Islet precursor cell (in vitro differentiated cells): ENCODE measurements at places on chromosomes 16 and 17.

GRCh38 chr17:17842111-17842876, 5.5 kb upstream of the SREBF1 start:
- no peak for DNase-seq

DNA sequence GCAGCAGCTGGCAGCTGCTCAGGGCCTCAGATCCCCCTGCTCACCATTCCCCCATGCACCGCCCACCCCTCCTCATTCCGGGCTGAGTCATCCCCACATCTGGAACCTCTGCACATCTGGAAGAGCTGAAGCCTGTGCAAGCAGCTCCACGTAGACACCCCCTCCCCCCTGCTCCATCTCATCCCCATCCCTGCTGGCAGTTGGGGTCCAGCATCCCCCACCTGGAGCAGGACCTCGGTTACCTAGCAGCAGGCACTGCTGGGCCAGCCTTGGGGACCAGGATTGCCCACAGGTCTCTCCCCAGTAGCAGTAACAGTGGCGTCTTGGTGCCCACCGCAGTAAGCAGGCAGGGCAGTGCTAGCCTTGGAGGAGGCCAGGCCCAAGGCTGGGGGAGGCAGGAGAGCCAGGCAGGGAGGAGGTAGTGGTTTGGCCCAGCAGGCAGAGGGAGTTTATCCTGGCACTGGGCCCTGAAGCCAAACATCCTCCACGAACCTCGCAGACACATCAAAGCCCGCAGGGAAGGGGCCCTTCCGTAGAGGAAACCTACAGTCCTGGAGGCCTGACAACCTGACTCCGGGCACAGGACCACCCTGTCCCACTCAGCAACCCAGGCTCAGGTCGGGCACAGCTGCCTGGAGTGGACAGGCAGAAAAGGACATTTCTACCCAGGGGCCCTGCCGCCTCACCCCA, 7.7 kb upstream of the TMEM92 start:
- peak; percentile 78 for DNase-seq

DNA sequence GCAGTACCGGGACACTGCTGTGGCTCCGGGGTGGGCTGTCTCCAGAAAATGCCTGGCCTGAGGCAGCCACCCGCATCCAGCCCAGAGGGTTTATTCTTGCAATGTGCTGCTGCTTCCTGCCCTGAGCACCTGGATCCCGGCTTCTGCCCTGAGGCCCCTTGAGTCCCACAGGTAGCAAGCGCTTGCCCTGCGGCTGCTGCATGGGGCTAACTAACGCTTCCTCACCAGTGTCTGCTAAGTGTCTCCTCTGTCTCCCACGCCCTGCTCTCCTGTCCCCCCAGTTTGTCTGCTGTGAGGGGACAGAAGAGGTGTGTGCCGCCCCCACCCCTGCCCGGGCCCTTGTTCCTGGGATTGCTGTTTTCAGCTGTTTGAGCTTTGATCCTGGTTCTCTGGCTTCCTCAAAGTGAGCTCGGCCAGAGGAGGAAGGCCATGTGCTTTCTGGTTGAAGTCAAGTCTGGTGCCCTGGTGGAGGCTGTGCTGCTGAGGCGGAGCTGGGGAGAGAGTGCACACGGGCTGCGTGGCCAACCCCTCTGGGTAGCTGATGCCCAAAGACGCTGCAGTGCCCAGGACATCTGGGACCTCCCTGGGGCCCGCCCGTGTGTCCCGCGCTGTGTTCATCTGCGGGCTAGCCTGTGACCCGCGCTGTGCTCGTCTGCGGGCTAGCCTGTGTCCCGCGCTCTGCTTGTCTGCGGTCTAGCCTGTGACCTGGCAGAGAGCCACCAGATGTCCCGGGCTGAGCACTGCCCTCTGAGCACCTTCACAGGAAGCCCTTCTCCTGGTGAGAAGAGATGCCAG, 12.9 kb downstream of the STH start:
- no peak for DNase-seq

- no peak for DNase-seq
Observed at GRCh38 chr17:15999974-16000827, 577 bp downstream of the TTC19 start.

DNA sequence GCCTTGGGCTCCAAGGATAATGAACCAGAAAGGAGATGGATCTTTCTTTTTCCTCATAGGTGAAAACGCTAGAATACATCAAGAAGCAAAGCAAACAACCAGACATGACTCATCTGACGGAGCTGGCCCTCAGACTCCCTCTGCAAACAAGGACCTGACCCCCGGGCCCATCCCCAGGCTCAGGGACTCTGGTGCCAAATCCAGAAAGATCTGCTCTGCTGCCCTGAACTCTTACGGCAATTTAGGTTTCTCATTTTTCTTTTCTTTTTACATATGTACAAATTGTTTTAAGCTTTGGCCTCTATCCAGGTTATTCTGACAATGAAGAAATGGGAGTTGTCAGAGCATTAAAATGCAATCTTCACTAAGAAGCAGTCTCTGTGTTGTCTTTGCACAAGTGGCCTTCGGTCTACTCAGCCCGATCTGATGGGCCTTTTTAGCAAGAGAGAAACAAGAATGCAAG, 17.7 kb downstream of the KNOP1 start:
- DNase-seq, result no peak

DNA sequence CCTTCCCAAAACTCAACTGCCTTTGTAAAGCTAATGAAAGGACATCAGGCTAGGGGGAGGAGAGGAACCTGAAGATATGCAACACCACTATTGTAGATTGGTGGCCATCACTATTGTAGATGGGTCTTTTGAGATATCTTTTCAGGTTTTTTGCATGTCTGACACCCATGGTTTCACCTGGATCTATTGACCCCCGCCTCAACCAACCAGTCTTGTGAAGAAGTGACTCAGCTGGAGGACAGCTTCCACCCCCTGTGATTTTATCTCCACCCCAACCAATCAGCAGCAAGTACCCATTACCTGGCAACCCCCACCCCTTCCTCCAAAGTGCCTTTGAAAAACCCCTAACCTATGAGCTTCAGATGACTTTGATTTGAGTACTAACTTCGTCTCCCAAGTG, 382.6 kb upstream of the GOT2 start:
- DNase-seq, result no peak

DNA sequence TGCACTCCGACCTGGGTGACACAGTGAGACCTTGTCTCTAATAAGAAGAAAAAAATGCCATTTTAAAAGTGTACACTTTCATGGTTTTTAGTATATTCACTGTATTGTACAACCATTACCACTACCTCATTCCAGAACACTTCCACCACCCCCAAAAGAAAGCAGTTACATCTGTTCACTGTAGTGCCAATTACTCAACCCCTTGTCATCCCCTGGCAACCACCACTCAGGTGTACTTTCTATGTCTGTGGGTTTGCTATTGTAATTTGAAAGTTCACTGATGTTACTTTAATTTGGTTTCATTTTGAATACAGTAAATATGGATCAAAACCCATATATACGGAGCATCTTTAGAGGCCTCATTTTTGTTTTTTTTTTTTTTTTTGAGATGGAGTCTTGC, 6.1 kb downstream of the ZG16 start:
- DNase-seq, result no peak

DNA sequence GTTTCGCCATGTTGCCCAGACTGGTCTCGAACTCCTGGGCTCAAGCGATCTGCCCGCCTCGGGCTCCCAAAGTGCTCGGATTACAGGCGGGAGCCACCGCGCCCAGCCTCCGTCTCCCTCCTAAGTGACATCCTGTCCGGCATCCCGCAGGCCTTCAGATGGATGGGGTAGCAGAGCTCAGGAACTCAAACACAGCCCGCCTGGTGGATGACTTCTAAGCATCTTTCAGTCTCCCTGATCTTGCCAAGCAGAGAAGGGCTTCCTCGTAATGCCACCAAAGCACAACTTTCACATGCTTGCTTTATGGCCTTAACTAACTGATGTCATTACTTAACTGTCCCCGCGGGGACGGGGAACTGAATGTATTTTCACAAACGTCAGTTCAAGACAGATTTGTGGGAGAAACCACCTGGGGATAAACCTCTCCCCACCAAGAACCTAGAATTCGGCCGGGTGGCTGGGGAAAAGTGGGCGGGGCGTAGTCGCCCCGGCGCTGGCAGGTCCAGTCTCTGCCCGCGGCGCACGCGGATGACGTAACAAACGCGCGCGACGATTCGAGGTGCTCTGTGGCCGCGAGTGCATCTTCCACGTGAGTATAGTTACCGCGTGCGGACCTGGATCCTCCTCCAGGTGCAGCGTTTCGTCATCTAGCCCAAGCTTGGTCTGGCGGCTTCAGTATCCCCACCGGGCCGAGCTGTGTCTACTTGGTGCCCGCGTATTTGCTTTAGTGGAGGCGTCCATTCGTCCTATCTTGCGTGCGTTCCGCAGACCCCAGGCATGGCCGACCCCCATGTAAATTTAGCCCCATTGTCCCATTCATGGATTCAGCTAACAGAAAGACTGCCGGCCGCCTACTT, at the start of gene PFAS:
TSS of gene PFAS (plus strand) at position 539 of the 857 bp plus-strand sequence. CDS start 4,649 bp downstream, outside the sequence.
- peak; percentile 97 for DNase-seq

GRCh38 chr17:49624896-49625295, 49.2 kb downstream of the NXPH3 start:
- DNase-seq, result no peak

- peak; percentile 62 for DNase-seq
Observed at GRCh38 chr17:7313890-7314718, 1.1 kb downstream of the GPS2 start.

- DNase-seq, result no peak
Observed at GRCh38 chr16:85689285-85689949, 663 bp upstream of the GINS2 start.

DNA sequence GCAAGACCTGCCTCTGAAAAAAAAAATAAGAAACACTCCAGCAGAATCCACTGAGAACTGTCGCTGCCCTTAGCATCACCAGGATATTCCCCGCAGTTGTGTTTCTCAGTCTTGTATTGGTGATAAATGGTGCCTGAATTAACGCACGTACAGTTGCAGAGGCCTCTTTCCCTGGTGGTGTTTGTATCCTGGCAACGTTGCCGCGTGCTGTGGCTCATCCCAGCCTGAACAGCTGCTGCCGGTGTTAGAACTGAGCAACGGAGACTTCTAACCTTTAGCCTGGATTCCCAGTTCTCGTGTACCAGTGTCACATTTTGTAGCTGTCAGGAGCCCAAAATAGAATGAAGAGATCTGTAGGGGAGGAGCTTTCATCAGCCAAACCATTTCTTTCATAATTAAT, 4.8 kb downstream of the MLYCD start:
- DNase-seq, result no peak

DNA sequence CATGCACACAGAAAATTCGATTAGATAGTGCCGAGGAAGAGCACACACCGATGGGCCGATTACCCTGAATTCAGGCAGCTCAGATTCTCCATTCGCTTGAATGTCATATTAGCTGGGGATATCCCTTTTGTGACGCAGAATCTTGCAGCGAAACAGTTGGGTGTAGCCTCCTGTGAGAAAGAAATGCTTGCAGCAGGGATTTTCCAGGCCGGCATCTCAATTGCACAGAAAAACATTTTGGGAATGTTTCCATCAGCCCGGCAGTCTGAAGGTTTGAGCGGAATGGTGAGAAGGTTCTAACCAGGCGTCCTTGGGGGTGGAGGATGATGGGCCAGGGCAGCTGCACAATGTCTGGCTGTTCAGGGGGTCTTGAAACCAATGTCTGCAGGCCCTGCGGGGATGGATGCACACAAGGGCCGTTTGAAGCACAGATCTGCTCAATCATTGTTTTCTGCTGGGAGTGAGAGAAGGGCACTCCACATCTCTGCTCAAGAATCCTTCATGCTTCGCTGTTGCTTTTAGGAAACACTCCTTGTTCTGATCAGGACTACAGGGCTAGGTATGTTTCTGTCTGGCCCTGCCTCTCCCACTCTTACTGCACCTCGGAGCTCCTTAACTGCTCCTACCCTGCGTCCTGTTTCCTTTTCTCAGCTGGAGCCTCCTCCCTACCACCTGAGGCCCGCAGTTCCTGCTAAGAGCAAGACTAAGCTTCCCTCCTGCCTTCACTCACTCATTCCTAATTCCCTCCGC, 94.6 kb downstream of the CMIP start:
- DNase-seq, result peak; percentile 68

DNA sequence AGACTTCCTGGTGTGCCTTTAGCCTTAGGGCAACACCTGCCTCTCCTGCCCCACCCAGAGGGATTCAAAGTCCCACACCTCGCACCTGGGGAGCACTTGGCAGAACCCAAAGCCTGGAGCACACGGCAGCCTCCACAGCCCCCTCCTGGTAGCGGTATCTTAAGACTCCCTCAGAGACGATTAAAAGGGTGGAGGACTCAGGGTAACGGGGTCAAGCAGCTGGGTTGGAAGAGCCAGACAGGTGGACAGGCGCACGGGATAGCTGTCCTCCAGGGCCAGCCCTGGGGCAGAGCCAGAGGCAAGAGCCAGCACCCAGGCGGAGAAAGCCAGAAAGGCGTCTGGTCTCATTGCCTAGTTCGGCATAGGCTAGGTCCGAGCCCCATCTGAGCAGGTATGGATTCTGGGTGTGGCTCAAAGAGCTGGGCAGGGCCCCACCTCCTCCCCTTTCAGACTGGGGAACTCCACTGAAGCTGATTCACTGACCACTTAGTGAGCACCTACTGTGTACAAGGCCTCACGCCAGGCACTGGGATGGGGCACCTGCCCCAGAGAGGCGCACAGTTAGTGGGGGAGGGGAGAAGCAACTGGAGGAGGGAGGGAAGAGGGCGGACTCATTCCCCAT, 55.0 kb upstream of the MEAK7 start:
- DNase-seq, result peak; percentile 59
